ENCODE measurements at places on chromosomes 12 and 14. TPM values are rescaled to one million over a fixed set of nuclear protein-coding genes. Genes with fewer than 3 reads are reported as not detected.

The KRT82 gene
- total RNA-seq: not detected

The PLEKHG7 gene
- not detected for total RNA-seq

The DTX1 gene
- total RNA-seq: not detected

The LHX5 gene
- 1.2 TPM for total RNA-seq

The ARHGEF40 gene
- total RNA-seq: 59.7 TPM

The PIP4K2C gene
- 24.7 TPM for total RNA-seq

The HVCN1 gene
- total RNA-seq: 2.0 TPM

The RPL36AL gene
- 116 TPM for total RNA-seq

The AMIGO2 gene
- 0.79 TPM for total RNA-seq

The CRACR2A gene
- 1.2 TPM for total RNA-seq

The CLEC4D gene
- total RNA-seq: not detected

The TC2N gene
- total RNA-seq: 5.9 TPM

The ACVRL1 gene
- total RNA-seq: not detected

The NEUROD4 gene
- not detected for total RNA-seq

The KRT74 gene
- total RNA-seq: not detected

The BCL2L2 gene
- 12.6 TPM for total RNA-seq

The ANKS1B gene
- total RNA-seq: 8.0 TPM

The GZMB gene
- total RNA-seq: not detected

The LUM gene
- total RNA-seq: 1,471 TPM

The TCL1A gene
- not detected for total RNA-seq

The NUAK1 gene
- 7.5 TPM for total RNA-seq

The ERBB3 gene
- total RNA-seq: 74.6 TPM

The CPM gene
- 4.3 TPM for total RNA-seq

Measured in placental epithelial cell (primary cell).